ENCODE measurements at places on chromosomes 2 and 18.
A peak's percentile ranks its signal among the peaks of the same experiment; 100 is the strongest.

GRCh38 chr2:207291625-207292252 is 126.0 kb upstream of the KLF7 start:
- DNase-seq = no peak

- DNase-seq = no peak
Observed at GRCh38 chr2:24461685-24462084, 29.4 kb upstream of the NCOA1 start.

DNA sequence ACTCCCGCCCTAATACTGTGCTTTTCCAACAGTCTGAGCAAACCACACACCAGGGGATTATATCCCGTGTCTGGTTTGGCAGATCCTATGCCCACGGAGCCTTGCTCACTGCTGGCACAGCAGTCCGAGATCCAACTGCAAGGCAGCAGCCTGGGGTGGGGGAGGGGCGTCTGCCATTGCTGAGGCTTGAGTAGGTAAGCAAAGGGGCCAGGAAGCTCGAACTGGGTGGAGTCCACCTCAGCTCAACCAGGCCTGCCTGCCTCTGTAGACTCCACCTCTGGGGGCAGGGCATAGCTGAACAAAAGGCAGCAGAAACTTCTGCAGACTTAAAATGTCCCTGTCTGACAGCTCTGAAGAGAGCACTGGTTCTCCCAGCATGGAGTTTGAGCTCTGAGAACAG is 44.2 kb downstream of the LNPK start:
- no peak for DNase-seq

- no peak for DNase-seq
Observed at GRCh38 chr2:222398446-222398885, 25.9 kb upstream of the SGPP2 start.

GRCh38 chr2:6915399-6915798 is 1.8 kb upstream of the RNF144A start:
- DNase-seq = peak; percentile 86

- no peak for DNase-seq
Observed at GRCh38 chr18:3248658-3249359, 1.2 kb downstream of the MYL12A start.

DNA sequence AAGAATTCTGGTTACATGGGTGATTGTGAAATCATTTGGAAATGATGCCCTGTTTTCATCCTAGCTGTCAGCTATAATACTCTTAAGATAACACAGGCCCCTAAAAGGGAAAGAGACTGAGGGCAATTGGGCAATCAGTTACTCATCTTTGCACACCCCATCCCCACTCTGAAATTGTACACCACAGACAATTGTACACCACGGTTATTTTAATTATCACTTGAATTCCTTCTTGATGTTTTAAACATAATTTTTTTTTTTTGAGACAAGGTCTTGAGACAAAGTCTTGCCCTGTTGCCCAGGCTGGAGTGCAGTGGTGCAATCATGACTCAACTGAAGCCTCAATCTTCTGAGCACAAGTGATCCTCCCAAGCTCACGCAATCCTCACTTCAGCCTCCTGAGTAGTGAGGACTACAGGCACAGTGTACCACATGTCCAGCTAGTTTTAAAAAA is 862.4 kb upstream of the ACVR2A start:
- no peak for DNase-seq

GRCh38 chr2:55961318-55961911 is 37.8 kb upstream of the EFEMP1 start:
- peak; percentile 65 for DNase-seq

GRCh38 chr2:63788071-63788470 is 53.6 kb upstream of the UGP2 start:
- no peak for DNase-seq

DNA sequence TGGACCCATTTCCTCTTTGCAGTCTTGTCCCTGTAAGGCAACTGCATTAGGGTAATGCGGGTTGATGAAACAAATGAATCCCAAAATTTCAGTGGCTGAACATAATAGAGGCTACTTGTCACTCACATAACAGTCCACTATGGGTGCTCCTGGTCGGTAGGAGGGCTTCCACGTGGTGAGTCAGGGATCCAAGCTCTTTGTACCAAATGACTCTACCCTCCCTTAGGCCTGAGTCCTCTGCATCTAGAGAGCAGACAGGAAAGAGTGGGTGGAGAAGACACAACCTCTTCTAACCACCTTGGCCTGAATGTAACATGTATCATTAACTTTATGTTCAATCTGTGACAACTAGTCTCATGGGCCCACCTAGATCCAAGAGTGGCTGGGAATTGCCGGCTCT is 86.2 kb upstream of the HAAO start:
- DNase-seq = no peak

GRCh38 chr2:70931376-70932000 is 4.2 kb upstream of the ATP6V1B1 start:
- no peak for DNase-seq

DNA sequence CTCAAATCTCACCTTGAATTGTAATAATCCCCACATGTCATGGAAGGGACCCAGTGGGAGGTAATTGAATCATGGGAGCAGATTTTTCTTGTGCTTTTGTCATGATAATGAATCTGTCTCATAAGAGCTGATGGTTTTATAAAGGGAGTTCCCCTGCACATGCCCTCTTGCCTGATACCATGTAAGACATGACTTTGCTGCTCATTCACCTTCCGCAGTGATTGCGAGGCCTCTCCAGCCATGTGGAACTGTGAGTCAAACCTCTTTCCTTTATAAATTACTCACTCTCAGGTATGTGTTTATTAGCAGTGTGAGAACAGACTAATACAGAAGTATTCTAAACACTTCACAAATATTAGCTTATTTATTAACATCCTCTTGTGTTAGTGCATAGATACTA is 516.7 kb downstream of the LRRTM4 start:
- no peak for DNase-seq

- DNase-seq = no peak
Observed at GRCh38 chr2:138177693-138178092, 213.4 kb downstream of the HNMT start.

GRCh38 chr2:238290091-238290509 is 1.7 kb upstream of the PER2 start:
- DNase-seq = peak; percentile 85

DNA sequence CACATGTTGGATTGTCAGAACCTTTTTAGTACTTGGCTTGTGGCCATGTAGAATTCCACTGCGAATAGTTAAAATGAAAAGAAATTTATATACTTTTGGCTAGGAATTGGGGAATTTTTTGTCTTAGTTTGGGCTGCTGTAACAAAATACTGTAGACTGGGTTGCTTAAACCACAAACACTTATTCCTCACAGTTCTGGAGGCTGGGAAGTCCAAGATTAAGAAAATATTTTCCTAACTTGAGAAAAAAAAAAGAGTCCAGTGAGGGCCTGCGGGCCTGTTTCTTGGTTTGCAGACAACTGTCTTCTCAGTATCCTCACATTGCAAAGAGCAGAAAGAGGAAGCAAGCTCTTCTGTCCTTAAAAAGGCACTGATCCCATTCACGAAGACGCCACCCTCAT is 81.9 kb downstream of the CD226 start:
- DNase-seq = no peak

- DNase-seq = no peak
Observed at GRCh38 chr2:195479407-195479806, 177.6 kb upstream of the SLC39A10 start.

DNA sequence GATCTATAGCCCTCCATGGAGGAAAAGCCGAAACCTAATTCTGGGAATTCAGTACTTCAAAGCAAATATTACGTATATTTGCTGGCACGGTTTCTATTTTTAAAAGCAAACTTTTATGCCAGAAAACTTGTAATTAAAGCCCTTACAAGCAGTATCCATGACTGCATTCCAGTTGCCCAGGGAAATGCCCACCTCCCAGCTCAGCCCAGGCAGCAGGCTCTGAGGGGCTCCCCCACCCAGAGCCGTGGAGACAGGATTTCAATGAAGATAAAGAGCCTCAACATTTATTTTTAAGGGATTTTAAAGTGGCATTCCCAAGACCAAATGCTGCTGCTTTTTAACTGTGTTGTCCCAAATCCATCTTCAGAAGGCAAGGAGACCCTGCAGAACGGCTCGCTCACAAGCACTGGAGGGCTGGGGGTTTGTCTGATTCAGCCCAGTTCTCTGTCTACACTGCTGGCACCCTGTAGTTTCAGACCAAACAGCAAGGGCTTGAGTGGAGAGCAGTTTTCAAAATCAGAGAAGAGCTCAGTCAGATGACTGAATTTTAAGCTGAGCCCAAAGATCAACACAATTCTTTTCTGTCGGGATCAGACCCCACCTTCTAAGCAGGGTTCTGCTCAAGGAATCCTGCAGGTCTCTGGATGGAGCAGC is 105.1 kb downstream of the KCNF1 start:
- no peak for DNase-seq

GRCh38 chr2:64359892-64360657 is 93.9 kb upstream of the LGALSL start:
- no peak for DNase-seq
